NCI-H1436 (cell line): ENCODE measurements at places on chromosomes 7 and 10.

GRCh38 chr10:22372917-22373316 lies 27.6 kb downstream of the SPAG6 start:
- no peak for DNase-seq

GRCh38 chr10:89615112-89615511 lies 29.9 kb downstream of the PANK1 start:
- no peak for DNase-seq

DNA sequence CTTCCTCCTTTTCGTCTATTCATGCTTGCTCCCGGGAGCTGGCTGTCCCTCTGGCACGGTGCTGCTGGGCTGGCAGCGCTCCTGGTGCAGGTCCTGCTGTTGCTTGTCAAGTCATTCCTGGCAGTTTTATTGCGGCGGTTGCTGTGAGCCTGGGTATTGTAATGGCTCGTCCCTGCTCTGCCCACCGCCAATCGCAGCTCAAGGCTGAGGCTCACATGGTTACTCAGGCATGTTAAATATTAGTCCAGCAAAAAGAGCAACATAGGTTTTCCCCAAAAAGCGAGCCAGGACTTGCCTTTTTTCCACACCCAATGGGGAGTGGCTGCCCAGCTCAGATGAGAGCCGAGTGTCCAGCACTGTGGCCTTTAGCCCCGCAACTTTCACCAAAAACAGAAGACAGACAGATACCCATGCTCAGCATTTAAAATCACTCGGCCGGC lies 492.9 kb upstream of the FOXK1 start:
- DNase-seq, result no peak

- no peak for DNase-seq
Measured at GRCh38 chr7:24912874-24913514, 67.0 kb downstream of the OSBPL3 start.

GRCh38 chr7:142348100-142348499 lies 90.2 kb upstream of the PRSS58 start:
- DNase-seq, result no peak

GRCh38 chr7:14637968-14638367 lies 264.6 kb downstream of the DGKB start:
- no peak for DNase-seq

GRCh38 chr10:120505866-120506265 lies 48.8 kb downstream of the PLPP4 start:
- no peak for DNase-seq

- DNase-seq, result no peak
Measured at GRCh38 chr7:90613088-90613498, 17.0 kb downstream of the CDK14 start.

DNA sequence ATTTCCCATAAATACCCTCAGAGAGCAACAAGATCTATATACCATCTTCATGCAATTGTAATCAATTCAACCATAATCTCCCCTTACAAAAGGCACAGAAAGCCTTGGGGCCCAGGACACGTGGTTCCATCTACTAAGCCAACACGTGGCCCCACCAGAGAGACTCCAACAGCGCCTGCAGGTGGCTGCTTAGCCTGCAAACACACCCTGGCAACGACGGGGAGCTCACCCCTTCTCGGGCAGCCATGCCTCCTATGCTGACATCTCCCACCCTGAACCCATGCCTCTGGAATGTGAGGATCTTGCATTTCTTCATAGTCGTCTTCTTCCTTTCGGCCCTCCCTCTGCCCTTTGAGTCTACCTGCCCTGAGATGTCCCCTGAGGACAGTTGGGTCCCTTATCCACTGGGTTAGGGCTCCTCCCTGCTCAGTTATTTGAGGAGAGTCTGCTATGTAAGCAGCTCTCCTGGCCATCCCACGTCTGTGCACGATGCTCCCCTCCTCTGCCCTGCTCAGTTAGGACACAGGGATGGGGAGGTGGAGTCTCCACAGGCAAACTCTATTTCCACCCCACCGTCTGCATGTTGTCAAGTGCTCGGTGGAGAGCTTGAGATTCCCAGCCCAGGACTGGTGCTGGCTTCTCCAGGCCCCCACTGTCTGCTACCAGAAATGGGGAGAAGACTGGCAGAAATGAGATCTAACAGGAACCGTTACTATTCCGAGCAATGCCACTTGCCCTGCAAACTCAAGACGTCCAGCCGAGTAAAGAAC lies 36.5 kb downstream of the EBF3 start:
- DNase-seq, result no peak

GRCh38 chr10:32616438-32616837 lies 170.5 kb downstream of the CCDC7 start:
- DNase-seq, result no peak

- no peak for DNase-seq
Measured at GRCh38 chr7:106178593-106179134, 66.6 kb upstream of the SYPL1 start.

DNA sequence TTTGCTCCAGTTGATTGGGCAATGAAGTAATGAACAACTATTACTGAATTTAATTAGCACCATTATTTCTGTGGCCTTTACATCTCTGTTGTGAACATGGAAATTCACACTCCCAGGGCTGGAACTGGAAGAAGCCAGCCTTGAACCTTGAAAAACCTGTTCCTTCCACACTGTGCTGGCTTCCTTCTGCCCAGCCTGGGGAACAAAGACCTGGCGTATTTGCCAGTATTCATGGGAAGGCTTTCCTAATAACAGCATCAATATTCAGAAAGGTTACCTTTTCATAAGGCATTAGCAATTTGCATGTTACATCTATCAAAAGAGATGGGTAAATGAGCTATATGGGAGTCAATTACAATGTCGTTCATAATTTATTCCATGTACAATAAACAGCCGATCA lies 1.3 kb downstream of the C10orf90 start:
- peak; percentile 5 for DNase-seq

DNA sequence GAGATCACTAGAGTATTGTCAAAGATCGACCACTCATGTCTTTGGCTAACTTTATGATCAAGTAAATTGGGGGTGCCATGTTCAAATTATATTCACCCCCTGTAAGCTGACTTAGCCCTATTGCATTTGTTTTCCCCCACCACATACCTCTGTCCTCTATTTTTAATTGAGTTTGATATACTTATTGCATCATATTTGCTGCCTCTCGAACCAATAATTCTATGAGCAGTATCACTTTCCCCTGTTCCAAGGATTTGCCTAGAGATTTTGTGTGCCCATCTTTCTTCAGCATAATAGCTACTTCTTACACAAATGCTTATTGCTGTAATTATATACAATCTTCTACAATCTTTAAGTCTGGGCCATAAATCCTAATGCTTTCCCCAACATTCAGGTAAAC lies 245.2 kb downstream of the COBL start:
- no peak for DNase-seq

- no peak for DNase-seq
Measured at GRCh38 chr10:119807960-119808697, 64.5 kb downstream of the MCMBP start.

DNA sequence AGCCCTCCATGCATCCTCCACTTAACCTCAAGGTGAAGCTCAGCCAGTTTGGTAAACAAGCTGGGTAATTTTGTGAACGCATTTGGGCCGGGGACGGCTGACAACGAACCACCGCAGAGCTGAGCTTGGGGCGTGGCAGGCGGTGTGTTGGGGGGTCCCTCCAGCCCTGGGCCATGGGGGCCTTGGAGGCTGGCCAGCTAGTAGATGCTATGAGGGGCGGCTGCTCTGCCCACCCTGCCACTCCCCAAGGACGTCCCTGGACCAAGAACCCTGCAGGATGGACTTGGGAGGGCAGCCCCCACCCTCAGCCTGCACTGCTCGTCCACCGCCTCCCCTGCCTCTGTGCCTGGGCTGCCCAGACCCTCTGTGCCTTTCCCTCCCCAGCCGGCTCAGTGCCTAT lies 12.0 kb upstream of the SCART1 start:
- DNase-seq, result no peak

DNA sequence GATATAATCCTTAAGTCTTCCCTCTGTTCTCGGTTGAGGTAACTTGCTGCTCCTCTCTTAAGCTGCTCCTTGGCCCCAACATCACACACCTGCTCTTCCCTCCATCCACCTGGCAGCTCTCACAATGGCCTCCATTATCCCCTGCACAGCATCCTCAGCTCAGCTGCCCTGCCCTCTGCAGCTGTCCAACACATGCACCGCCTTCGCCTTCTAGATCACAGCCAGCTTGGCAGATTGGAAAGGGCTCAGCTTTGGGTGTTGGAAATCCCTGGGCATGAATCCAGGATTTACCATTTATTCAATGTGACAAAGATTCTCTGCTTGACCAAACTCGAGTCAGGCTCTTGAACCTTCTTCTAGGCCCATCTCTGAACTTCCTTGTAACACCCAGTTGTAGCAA lies 20.6 kb downstream of the RGR start:
- DNase-seq, result no peak

- DNase-seq, result no peak
Measured at GRCh38 chr10:124094419-124094785, 1.0 kb upstream of the CHST15 start.

GRCh38 chr7:31873816-31874597 lies 187.0 kb downstream of the PPP1R17 start:
- DNase-seq, result no peak

- no peak for DNase-seq
Measured at GRCh38 chr7:124089621-124090020, 56.8 kb upstream of the TMEM229A start.

- DNase-seq, result no peak
Measured at GRCh38 chr7:93332172-93332571, 100.0 kb downstream of the VPS50 start.

DNA sequence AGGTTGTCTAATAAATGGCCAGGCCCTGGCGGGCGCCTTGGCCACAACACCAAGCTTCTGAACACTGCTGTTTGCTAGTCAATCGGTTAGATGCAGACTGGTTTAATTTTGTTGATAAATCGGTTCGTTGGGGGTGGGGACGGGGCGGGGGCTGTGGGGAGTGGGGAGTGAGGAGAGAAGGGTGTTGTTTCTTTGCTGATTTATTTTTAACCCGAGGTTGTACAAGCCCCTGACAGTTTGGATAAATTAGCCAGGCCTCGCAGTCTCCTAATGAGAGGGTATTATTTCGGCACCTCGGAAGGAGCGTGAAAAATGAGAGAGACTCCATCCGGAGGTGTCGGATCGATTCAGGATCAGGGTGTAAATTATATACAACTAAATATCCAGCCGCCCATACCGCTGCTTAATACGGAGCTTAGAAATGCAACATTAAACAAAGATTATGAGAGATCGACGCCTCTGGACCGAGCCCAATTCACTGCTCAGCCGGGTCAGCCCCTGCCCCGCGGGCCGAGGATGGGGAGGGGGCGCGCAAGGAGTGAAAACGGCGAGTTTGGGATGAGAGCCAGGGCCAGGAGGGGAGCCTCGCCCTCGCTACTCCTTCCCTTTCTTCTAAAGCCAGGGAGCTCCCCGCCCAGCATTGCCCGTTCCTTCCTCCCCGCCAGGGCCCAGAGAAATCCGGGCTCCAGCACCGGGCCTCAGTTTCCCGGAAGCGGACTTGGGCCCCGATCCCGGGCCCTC lies 8.0 kb downstream of the UNCX start:
- no peak for DNase-seq

DNA sequence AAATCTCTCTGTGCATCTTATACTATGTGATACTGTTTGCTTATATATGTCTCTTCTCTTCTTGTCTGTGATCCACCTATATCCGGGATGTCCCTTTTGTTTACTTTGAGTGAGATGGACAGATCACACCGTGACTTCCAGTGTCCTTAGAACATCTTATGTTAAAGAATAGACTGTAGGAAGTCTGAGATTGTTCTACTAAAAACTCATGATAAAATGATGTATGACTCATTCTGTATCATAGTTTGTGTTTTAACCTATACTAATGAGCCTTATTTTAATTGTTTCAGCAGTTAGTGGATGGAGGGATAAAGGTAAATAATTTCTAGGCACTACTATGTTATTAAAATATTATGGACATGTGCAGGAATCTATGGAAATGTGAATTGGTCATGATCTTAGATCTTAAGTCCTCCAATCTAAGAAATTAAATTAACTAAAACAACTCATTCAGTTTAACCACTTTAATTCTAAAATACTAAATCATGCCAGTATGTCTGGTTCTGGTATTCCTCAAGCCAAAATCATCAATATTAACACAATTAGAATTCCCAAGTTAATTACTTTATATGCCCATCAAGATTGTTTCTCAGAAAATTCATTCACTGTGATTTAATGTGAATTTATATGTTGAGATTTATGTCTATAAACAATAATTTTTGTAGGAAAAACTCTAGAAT lies 32.0 kb downstream of the ITGB8 start:
- DNase-seq, result no peak

- DNase-seq, result peak; percentile 19
Measured at GRCh38 chr10:132264966-132265889, 42.5 kb downstream of the STK32C start.

- no peak for DNase-seq
Measured at GRCh38 chr10:45451407-45451806, 77.4 kb downstream of the ALOX5 start.

DNA sequence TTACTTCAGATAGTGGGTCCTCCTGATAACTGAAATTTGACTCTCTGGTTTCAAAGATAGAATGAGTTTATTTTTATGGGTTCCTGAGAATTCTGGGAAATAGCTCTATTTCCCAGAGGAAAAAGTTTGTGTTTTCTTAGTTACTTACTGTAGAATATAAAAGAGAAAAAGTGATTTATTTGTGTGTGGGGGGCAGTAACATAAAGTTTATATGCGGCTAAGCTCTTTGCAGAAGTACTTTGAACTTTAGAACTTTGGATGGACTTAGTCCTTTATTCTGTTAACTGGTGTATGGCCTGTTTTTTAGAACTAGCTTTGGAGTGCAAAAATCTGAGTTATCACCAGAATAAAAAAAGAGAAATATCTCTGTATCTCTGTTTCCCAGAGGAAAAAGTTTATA lies 157.1 kb downstream of the BBS9 start:
- DNase-seq, result no peak

DNA sequence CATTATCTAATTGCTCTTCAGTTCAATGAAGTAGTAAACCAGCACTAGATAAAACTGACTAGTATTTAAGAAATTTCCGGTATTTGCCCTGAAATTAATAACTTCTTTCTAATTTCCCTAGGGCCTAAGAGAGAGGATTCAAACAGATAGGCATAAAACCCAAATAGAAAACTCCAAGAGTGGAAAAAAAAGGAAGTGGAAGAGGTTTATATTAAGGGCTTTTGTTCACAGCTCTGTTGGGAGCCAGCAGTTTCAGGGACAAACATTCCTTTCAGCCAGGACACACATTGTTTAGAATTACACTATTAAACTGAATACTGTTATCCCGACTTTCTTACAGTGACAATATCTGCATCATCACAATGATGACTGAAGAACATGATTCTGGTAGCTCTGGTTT lies 3.6 kb downstream of the ODAD2 start:
- no peak for DNase-seq

DNA sequence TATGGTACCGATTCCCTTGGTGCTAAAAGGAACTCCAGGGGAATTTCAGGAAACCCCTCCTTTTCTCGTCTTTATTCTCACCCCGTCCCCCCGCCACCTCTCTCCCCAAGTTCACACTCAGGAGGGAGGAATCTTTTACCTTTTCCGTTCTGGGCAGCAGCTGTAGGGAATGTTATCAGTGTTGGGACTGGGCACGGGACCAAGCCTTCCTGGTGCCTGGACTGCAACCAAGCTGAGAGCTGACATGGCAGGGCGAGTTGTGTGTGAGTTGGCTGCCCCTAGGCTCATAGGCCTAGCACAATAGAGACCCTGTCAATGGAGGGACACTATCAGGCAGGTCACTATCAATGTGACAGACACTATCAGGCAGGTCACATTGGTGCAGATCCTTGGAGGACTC lies 121.4 kb downstream of the TCF7L2 start:
- DNase-seq, result no peak
